ENCODE measurements at places on chromosomes 6 and 20. TPM values are rescaled to one million over a fixed set of nuclear protein-coding genes. Genes with fewer than 3 reads are reported as not detected.

DNA sequence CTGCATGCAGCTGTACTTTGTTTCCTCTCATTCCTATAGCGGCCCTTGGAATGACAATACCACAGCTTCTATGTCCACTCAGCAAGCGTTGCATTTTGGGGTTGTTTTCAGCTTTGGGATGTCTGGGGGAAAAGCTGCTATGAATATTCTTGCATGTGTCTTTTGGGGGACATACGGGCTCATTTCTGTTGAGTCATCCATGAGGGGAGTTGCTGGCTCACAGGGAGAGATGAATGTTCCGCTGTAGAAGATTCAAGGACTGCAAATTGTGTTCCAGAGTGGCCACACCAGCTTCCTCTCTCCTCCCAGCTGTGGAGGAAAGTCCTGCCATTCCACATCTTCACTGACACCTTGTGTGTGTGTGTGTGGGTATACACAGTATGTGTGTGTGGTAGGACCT, 43.3 kb downstream of the TGM2 start:
- no peak for DNase-seq

SLC4A11 gene
- 4.9 TPM for total RNA-seq

DNA sequence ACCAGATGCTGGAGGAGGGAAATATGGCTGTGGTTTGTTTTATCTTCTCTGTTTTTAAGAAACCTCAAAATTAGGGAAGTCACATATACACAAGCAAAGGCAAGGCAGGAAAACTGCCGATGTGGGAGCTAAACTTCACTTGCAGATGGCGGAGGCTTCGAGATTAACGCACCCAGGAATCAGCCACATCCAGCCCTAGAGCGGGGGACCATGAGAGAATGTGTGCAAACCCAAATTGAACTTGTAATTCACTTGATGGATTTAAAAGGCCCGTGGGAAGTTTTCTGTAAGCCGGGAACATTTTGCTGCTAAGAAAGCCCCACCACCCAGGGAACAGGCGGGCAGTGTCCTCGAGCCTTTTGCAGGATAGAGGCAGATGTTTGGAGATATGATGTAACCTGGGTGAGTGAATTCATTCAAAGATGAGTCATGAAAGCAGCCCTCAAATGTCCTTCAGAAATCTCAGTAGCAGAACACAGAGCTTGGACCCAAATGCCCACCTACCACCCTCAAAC, 39.9 kb downstream of the PREX1 start:
- no peak for DNase-seq

SNX3 gene
- total RNA-seq: 144 TPM

GRCh38 chr6:167733740-167734661, 92.7 kb upstream of the AFDN start:
- DNase-seq: no peak

GRCh38 chr6:169326067-169326799, 72.6 kb upstream of the THBS2 start:
- no peak for DNase-seq

DNA sequence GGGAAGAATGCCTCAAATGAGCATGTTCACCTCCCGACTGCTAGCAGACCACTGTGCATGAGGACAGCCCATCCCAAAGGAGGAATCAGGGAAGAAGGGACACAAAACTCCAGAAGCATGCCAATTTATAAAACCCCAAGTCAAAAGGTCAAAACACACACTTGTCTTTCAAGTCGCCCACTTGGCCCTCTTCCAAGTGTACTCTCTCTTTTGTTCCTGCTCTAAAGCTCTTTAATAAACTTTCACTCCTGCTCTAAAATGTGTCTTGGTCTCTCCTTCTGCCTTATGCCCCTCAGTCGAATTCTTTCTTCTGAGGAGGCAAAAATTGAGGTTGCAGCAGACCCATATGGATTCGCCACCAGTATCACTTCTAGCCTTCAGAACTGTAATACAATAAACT, 33.9 kb upstream of the TPBG start:
- DNase-seq: no peak

DNA sequence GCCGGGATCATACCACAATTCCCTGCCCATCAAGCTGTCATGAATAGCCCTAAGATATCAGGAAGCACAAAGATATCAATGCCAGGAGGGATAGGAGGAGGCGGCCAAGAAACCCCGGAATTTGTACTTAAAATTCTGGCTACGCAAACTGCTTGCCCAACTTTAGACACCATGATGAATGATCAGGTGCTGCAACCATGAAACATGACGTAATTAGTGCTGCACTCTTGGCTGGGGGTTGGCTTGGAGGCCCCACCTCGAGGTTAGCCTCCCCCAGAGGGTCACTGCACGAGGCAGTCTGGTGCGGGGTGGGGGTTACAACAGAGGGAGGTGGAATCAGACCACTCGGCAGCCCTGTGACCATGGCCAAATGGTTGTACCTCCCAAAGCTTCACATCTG, 8.9 kb downstream of the SIRPA start:
- DNase-seq: no peak

LTA gene
- total RNA-seq: 0.29 TPM

- no peak for DNase-seq
Measured at GRCh38 chr6:91694016-91694654, 1107.3 kb upstream of the MAP3K7 start.

DNA sequence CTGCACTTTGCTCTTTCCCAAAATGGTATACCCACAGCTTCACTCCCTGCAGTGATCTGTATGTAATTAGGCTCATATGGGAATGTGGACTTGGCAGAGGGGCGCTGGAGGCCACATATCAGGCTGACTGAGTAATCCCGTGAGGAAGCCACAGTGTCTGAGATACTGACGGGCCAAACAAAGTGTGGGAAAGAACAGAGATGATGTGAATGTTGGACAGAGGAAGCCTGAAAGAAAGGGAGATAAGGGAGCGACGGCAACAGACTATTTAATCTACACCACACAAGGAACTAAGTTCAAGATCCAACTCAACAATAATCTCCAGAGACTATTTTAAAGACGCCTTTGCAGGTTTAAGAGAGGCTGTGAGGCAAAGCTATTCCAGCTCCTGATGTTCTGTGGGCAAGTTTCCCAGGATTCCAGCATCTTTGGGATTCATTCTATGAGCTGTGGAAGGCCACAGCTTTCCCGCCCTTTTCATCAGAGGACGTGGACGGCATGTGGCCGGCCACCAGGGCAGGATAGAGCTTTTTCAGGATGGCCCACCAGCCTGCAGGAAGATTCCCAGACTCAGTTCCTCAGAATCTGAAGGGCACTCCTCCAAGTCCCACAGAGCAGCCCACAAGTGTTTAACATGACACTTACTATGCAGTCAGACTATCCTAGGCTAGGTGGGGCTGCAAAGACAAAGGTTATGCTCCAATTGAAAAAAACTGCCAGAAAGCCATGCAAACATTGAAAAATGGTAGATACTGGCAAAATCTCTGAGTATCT, 237.5 kb downstream of the ATXN1 start:
- DNase-seq: no peak

DNA sequence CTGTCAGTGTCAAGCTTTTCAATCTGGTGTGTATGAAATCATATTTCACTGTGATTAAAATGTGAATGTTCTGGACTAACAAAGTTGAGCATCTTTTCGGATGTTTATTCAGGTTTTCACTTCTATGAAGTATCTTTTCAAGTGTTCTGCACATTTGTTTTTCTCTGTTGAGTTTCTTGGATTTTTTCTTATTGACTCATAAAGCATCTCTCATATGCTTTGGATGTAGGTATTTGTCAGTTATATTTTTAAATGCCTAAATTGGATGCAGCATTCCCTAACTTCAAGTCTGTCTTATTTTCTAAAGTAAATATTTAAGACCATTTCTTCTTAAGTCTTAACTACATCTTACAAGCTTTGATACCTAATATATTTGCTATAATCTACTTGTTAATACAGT, 398.0 kb downstream of the PLCB1 start:
- no peak for DNase-seq

DNA sequence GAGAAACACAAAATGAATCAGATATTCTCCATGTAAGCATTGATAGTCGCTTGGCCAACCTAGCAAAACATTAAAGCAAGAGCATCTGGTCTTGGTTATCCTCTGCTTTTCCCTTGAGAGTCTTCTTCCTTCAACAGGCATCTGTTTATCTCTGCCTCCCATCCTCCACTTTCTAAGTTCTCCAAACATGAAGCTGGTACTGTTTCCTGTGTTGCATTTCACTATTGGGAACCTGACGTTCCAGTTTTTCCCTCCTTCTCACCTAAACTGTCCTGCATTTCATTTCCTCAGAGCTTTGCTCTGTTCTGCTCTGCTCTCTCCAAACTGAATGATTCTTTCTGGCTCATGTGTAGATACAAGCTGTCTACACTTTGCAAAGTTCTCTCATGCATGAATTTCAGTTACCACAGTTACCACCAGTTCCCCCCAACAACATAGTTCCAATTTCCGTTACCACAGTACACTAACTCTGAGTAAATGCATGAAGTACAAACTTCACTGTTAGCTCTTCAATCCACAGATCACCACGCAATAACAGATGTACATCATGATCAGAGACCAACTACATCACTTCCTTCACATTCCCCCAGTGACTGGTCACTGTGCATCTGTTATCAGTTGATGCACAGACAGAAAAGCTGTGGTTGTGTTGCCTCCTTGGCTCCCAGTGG, 86.7 kb upstream of the F13A1 start:
- DNase-seq: no peak

GRCh38 chr20:18395544-18395943, 71.3 kb downstream of the DZANK1 start:
- no peak for DNase-seq

DNA sequence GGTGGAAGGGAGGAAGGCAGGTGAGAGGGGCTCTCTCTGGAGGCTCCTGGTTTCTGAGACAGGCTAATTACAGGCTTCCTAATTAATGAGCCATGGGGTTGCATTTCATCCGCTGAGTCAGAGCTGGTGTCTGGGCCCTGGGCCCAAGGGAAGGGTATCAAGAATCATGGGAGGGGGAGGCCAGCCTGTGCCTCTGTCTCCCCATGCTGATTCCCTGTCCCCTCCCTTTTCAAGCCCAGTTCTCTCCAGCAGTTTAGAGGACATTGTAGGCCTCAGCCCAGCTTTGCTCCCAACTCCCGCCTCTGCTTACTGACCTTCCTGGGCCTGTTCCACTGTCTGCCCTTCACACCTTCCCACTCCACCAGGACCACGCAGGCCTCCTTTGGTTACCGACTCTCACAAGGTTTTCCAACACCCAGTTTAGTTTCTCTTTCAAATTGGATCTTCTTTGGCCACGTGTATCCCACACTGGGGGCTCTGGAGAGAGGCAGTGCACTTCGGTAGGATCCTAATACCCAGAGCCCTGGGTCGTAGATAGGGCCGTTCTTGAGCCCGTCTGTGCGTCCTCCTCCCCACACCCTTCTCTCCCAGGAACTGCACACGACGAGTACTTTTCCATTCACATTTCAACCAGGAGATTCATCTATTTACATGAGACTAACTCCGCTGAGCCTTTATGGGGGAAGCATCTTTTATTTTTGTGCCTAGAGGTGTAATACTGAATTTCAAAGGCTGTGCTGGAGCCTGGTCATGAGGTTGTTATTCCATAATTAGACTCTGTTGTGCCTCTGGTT, 18.2 kb upstream of the AVP start:
- DNase-seq: no peak

GRCh38 chr20:8714206-8714605, 354.7 kb upstream of the PLCB4 start:
- no peak for DNase-seq

TTBK1 gene
- not detected for total RNA-seq

GRCh38 chr20:12970372-12970821, 38.4 kb upstream of the SPTLC3 start:
- DNase-seq: no peak

SNAP25 gene
- 1.6 TPM for total RNA-seq

DNA sequence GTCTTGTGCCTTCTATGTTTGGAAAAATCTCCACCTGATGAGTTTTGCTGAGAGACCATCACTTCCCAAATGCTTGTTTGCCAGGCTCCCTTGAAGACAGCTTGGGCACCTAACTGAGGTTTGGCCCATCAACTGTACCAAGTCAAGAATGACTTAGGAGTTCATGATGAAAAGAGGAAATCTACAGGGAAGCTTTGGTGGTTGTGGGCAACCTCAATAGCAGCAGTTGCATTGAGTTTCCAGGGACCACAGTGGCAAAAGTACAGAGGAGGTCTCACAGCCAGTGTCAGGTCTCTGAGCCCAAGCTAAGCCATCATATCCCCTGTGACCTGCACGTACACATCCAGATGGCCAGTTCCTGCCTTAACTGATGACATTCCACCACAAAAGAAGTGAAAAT, 49.7 kb upstream of the PHACTR1 start:
- DNase-seq: no peak

- DNase-seq: no peak
Measured at GRCh38 chr6:11094411-11094851, 797 bp downstream of the SMIM13 start.

DNA sequence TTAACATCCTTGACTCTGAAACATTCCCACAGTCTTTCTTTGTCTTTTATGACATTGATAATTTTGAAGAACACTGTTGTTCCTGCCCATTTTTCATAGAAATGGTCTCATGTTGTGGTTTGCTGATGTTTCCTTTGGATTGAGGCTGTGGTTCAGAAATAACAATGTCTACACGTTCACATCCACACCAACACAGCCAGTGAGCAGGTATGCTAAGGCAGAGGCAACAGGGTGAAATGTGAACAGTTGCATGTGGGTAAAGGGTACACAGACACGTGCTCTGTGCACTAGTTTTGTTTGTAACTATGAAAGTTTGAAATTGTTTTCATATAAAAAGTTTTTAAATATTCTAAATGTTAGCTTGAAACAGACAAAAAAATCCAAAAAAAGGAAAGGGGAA, 78.4 kb downstream of the GINS1 start:
- no peak for DNase-seq

GRCh38 chr20:53021934-53022333, 49.8 kb downstream of the TSHZ2 start:
- DNase-seq: no peak

DNA sequence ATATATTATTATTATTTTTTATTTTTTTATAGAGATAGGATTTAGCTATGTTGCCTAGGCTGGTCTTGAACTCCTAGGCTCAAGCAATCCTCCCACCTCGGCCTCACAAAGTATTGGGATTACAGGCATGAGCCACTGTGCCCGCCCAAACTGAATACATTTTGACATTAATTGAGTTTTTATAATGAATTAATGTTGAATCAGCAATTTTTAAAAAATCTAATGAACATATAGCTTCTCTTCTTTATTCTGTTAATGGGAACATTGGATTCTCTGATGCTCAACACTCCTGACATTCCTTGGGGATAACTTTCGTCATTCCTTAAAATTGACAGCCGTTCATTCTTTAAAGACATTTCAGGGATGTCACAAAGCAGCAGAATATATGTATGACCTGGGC, 52.4 kb downstream of the ANKS1A start:
- DNase-seq: no peak
